NCI-H446 (cell line): ENCODE measurements at places on chromosomes 5 and 9.
A peak's percentile ranks its signal among the peaks of the same experiment; 100 is the strongest.

- DNase-seq, result peak; percentile 95
These were observed 289.4 kb downstream of the EFNA5 start for GRCh38 chr5:107381189-107381856.

GRCh38 chr9:88237479-88237961 is 99.2 kb upstream of the SPATA31C2 start:
- DNase-seq, result no peak

GRCh38 chr5:124235576-124235975 is 510.9 kb downstream of the ZNF608 start:
- no peak for DNase-seq

DNA sequence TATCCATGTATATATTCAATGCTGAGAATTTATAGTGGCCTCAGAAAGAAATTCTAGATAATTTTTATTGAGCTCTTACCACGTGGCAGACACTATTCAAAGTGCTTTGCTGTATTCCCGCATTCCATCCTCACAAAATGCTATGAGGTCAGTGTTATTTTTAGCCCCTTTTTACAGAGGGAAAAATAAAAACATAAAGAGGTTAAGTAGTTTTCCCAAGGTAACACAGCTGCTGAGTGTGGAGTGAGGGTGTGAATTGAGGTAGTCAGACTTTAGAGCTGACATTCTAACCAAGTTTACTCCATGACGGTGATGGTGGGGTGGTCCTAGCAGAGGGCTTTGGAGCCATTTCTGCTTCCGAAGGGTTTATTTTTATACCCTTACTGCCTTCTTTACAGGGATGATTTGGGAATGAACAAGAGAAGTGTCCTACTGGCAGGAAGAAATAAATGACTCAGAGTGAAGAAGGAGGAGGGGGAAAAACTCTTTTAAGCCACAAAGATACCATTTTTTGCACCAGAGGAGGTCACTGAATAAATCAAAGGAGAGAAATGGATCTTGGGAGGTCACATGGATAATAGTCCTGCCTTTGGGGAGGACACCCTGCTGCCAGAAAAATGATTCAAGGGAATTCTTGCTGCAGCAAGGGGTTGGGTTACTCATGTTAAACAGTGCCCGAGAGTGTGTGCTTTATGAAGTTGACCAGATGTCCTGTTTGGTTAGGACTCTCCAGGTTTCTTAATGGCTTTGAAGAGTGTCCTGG is 76.1 kb downstream of the HMHB1 start:
- peak; percentile 34 for DNase-seq

GRCh38 chr9:99197987-99198386 is 23.8 kb downstream of the ALG2 start:
- DNase-seq, result no peak

- no peak for DNase-seq
These were observed 37.9 kb downstream of the GAS1 start for GRCh38 chr9:86909388-86909787.

DNA sequence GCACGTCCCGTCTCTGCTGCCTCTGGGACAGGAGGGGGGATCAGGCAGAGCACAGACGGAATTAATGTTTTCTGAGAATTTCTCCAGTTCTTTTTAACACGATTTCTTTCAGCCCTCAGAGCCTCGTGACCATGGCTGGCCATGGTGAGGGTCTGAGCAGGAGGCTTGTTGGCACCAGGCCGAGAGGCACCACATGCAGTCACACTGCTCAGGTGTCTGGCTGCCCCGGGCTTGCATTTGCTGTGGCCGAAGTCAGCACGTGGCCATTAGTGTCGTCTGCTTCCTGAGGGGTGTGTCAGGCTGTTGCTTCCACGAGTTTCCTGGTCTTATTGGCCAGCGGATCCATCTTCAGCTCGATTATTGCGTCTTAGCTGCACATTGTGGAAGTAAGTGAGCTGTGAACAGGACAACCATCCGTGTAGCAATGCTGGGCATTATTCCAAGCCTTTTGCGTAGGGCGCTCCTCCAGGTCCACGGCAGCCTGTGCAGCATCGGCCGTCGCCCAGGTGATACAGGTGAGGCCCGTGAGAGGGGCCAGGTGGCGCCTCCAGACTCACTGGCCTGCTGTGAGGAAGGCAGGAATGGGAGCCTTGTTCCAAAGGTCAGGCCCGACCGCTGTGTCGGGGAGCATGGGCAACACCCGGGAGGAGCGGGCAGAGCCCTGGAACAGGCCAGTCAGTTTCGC is 114.2 kb upstream of the CACNA1B start:
- no peak for DNase-seq

GRCh38 chr9:30732060-30732459 is 1652.4 kb upstream of the ACO1 start:
- DNase-seq, result no peak

DNA sequence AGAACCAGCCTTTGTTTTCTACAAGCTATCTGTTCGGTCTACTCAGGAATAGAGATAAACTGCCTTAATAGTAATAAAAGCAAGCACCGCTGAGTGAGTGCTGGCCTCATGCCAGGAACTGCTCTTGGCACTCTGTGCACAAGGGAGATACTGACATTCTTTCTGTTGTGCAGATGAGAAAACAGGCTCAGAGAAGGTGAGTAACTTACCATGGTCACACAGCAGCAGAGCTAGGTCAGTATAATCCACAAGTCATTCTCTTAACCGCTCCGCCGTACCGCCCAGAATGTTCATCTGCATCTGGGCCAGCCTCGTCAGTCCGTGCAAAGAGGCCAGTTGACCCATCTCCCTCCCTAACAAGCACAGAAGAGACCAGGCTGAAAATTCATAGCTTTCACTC is 27.4 kb downstream of the QRFP start:
- DNase-seq, result no peak

GRCh38 chr5:66966439-66966838 is 230.2 kb downstream of the CD180 start:
- DNase-seq, result no peak
